M059J (cell line): ENCODE measurements at places on chromosomes 6 and 20. TPM values are rescaled to one million over a fixed set of nuclear protein-coding genes. Genes with fewer than 3 reads are reported as not detected.

DNA sequence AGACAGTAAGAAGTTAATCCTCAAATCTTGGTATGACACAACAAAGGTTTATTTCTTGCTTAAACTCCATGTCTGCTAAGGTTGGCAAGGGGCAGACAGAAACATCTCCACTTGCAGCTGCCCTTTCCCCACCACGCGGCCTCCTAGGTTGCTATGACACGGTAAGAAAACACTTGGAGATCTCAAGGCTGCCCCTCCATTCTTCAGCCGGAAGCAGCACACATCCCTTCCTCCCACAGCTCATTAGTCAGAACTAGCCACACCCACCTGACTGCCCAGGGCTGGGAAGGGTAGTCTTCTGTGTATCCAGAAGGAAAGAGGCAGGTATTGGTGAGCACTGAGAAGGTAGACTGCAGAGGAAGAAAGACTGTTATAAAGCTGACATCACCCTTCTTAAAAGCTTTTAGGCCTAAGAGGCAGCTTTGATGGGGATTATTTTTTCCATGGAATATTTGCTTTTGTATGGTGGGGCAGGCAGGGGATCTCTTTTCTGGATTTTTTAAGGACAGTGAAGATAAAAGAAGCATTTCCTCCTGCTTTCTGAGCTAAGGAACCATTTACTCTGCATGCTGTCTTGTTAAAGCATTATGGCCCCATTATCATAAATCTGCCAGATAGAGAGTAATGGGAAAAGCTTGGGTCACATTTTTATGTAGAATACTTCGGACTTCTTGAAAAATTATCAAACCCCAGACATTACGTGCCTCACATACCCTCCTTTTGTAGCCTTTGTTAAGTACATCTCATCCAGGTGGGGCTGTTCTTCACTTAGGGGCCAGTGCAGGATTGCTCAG is 41.6 kb downstream of the MRAP2 start:
- DNase-seq: peak; percentile 50

DNA sequence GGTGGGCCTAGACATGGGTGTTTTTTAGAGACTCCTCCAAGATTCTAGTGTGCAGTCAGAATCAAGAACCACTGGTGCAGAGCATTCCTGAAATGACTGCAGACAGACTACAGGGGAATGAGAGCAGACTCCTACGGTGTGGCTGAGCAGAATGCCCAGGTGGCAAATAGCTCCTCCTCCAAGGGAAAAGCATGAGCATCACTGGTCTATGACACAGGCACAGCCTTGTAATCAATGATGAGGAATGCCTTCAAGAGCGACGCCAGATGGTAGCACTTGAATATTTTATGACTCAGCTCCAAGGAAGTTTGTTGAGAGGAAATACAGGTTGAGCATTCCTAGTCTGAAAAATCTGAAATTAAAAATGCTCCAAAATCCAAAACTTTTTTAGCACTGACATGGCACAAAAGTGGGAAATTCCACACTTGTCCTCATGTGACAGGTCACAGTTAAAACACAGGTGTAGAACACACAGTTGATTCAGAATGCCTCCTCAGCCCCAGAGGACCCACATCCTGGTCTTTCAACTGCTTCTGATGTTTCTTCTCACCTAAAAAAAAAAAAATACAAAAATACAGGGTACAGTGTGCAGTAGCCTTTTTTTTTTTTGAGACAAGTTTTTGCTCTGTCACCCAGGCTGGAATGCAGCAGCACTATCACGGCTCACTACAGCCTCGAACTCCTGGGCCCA is 10.6 kb upstream of the FAM8A1 start:
- peak; percentile 92 for DNase-seq

SNAP25 gene
- total RNA-seq: 11.9 and 15.0 TPM in 2 replicates

NCR2 gene
- total RNA-seq: not detected in 2 replicates

GMEB2 gene
- 9.6 and 19.6 TPM in 2 replicates for total RNA-seq

DNA sequence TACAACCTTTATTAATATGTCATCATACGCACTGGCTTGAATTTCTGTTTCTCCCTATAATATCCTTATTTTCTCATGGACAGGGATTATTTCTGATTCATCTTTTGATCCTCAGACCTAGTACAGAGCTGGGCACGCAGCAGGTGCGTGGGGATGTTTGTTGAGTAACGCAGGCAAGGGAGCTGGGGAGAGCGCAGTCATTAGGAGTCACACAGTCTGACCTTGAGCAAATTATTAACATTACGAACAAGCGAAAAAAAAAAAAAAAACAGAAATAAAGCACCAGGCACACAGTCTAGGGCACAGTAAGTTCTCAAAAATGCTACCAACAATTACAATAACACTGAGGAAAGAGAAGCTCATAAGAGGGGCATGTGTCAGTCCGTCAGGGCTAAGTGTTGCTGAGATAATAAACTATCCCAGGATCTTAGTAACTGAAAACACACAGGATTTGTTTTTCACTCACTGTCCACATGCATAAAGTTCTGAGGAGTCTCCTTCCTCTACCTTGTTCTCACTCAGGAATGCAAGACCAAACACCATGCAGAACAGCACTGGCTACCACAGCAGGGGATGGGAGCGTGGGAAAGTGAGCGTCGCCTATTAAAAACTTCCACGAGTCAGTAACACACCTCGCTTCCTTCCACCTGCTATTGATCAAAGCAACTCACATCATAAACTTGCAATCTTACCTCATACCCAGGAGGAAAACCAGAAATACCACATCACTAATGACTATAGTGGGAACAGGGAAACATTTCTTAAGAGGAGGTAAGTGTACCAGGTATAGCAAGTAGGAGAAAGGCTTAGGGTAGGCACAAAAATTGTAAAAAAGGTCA is 56.9 kb downstream of the PDE10A start:
- no peak for DNase-seq

GPX5 gene
- total RNA-seq: not detected in 2 replicates

GJA1 gene
- total RNA-seq: 39.2 and 54.5 TPM in 2 replicates

DNA sequence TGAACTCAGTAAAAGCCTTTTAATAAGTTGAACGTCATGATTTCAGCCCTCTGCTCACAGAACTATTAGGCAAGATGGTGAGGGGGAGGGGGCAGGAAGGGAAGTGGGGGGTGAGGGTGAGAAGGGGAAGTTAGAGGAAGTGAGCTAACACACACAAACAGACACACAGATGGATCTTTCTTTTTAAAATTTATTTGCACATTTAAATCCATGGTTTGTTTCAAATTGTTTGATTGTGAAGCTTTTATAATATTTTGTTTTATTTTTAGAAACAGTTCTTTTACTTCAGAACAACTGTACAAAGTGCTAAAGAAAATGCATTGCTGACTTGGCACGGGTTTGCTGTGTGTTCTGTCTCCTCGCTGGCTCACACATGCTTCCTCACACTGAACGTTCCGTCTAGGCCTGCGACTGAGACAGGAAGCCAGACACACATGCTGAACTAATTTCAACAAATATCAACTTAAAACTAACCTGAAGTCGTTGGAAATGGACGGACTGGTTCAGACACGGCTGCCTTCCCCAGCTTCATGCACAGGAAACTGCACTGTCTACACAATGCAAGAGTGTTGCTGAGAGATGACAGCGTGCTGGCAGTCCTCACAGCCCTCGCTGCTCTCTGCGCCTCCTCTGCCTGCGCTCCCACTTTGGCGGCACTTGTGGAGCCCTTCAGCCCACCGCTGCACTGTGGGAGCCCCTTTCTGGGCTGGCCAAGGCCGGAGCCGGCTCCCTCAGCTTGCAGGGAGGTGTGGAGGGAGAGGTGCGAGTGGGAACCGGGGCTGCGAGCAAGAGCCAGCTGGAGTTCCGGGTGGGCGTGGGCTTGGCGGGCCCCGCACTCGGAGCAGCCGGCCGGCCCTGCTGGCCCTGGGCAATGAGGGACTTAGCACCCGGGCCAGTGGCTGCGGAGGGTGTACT is 8.1 kb upstream of the ZBP1 start:
- no peak for DNase-seq

- peak; percentile 60 for DNase-seq
Measured at GRCh38 chr6:11433860-11434259, 103.7 kb upstream of the TMEM170B start.

DNA sequence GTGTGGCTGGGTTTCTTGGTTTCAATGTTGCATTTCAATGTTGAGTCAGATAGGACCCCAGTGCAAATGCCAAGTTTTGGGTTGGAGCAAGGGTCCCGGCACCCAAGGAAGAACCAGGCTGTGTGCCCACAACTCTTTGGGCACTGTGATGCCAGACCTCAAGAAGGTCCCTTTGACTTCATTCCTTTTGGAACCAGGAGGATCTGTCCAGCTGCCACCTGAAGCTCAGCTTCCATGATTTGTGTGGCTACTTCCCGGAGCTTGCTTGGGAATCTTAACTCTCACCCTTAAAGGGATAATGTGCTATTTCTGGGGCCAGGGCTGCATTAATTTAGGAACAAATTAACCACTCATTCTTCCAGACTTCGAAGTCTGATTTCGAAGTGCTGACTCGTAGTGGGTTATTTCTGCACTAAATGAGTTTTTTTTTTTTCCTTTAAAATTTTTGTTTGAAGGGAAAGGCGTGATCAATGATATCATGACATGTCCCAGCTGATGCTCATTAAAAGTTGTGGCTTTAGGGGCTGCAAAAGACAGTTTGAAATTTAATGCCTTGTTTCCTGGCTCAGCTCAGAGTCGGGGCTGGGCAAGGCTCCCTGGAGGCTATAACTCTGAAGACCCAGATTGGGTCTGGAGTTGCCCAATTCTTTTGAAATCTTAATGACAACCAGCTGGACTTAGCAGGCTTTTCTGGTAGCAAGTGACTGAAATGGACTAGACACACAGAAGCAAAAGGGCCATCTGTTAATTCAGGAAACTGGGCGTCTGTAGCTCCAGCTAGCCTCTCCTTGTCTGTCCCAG is 24.0 kb upstream of the PHACTR3 start:
- no peak for DNase-seq

WFDC10B gene
- total RNA-seq: not detected in 2 replicates

- DNase-seq: no peak
Measured at GRCh38 chr6:130849594-130849993, 22.4 kb downstream of the SMLR1 start.

GRCh38 chr6:74041420-74041819 is 345.4 kb downstream of the CD109 start:
- no peak for DNase-seq

DNA sequence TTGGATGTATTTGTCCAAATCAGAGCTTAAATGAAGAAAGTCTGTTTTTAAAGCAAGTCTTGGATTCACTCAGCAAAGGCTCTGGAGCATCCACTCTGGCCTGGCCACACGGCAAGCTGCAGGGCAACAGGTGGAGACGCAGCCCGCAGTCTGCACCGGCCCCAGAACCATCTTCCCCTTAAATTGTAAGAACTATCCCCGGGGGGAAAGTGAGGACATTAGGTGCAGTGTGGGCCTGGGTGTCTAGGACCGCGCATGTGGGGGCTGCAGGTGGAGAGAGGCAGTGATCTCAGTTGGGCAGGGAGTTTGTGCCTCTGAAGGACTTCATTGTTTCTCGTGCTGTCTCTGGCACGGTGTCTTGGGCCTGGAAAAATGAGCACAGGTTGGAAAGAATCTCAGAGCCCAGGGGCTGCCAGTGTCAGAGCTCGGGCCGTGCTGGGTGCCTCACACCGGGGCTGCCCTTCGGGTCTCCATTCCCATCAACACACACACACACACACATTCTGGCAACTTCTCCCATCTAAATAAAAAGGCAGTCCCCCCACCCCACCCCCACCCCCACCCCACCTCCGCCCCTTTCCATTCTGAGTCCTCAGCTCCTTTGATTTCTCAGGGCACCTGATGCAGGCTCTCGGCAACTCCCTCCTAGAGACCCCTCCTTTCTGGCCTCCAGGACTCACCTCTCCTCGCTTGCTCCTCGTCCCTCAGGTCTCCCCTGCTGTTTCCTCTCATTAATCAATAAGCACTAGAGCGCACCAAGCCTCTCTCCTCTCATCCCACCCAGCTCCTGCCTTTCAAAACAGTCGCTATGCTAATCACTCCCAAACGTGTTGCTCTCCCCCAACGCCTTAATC is 48.4 kb downstream of the FOXF2 start:
- no peak for DNase-seq

DNA sequence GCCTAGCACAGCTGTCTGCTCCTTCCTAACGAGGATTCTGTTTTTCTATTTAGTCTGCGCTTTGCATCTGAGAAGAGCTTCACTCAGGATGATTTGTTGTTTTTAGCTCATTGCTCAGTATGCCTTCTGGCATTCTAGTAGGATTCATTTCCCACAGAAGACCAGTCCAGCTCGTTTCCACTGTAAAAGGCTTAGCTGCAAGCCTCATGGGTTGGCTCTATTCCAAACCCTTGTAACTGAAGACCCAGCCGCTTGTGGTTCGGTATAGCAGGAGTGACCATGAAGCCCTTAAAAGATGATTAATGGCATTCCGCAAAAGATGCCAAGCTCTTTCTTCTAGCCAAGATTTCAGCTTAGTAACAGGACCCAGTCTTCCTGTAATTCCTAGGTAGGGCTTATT is 7.2 kb downstream of the ADGRF1 start:
- DNase-seq: peak; percentile 100

DNA sequence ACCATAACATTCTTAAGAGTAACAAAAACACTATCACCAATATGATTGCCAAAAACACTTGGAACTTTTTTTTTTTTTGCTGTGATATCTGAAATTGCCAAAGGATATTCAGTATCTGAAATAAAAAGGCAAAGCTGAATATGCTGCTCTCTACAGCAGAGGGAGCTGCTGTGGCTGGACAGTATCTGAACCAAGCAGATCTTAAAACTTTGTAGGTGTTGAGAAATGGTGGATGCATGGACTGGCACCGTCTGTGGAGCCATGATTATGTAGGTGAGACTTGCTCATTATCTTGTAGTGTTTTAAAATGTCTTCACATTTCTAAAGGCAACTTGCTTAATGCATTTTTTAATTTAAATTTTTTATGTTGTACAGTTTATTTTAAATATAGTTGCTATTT is 9.2 kb downstream of the PDCD2 start:
- peak; percentile 12 for DNase-seq

- DNase-seq: peak; percentile 95
Measured at GRCh38 chr6:106181664-106182418, 95.7 kb downstream of the PRDM1 start.

ADAM33 gene
- 0.15 and 0.25 TPM in 2 replicates for total RNA-seq

DNA sequence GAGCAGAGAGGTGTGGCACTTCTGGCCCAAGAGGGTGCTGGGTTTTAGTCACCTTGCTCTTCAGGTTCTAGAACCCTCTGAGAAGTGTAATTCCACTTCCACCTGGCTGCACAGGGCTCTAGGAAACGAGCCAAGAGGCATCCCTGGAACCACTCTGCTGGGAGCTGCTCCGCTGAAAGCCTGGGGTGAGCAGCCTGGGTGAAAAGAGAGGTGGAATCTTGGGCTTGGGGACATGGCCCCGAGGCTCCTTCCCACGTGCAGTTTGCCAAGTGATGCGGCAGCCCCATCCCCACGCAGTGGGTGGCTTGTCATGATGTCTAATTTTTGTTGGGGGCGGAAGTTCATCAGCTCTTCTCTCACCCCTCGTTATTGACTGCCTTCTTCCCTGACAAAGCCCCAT is 32.8 kb downstream of the PPP1R16B start:
- DNase-seq: no peak

GRCh38 chr6:20271818-20272217 is 59.5 kb upstream of the MBOAT1 start:
- no peak for DNase-seq

GRCh38 chr20:50415516-50416268 is 94.5 kb upstream of the PTPN1 start:
- peak; percentile 99 for DNase-seq
